ENCODE measurements at places on chromosomes 6 and 20.
A peak's percentile ranks its signal among the peaks of the same experiment; 100 is the strongest.

GRCh38 chr6:116568821-116569755, 2.2 kb upstream of the RWDD1 start:
- peak; percentile 3 for DNase-seq

- no peak for DNase-seq
Observed at GRCh38 chr6:170274713-170275560, 15.9 kb downstream of the DLL1 start.

DNA sequence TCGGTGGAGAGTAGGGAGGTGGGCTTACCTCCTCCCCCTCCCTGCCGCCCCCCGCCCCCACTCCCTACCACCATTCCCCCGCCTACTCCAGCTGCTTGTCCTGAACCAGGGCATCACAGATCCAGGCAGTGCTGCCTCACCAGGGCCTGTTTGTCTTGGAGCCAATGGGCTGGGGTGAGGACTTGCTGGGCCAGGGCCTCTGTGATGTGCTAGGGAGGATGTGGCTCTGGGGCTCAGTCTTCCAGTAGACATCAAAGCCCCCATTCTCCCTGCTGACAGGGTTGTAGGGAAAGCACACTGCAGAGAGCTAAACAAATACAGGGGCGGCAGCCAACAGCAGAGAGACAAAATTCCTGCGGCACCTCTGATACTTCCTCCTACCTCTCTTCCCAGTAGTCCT, 48.2 kb upstream of the NXT1 start:
- DNase-seq, result no peak

DNA sequence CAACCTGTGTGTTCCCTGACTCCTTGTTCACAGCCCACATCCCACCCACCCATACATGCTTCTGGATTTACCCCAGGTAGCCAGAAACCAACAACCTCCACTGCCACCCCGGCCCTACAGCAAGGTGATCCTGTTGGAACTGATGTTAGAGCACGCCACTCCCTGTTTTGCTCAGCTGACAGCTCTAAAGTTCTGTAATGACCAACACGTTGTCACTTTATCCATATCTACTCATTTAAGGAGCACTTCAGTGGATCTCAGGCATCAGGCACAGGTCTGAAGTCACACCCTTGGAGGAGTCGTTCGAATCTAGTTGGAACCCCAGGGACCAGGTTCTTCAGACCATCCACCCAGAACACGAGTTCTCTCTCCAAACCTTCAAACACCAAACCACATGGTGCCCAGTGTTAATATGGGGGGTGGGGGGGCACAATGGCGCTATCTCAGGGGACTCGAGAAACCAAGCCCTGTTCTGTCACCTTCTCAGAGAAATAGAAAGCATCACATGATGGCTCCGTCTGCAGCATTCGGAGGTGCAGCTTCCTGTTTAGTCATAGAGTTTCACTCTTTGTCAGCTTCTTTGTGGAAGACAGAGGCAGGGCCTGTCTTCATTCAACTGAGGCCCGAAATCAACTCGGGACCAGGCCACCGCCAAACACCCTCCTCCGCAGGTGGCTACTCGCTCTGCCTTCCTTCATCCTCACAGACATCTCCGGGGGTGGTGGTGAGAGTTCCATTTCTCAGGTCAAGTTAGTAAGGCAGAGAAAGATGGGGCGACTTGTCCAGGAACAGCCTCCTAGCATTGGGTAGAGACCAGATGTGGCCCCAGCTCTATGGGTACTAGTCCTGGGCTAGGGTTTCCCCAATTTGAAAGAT, 142.2 kb downstream of the NFATC2 start:
- peak; percentile 70 for DNase-seq

GRCh38 chr20:48621376-48622078, 206.3 kb downstream of the PREX1 start:
- no peak for DNase-seq

DNA sequence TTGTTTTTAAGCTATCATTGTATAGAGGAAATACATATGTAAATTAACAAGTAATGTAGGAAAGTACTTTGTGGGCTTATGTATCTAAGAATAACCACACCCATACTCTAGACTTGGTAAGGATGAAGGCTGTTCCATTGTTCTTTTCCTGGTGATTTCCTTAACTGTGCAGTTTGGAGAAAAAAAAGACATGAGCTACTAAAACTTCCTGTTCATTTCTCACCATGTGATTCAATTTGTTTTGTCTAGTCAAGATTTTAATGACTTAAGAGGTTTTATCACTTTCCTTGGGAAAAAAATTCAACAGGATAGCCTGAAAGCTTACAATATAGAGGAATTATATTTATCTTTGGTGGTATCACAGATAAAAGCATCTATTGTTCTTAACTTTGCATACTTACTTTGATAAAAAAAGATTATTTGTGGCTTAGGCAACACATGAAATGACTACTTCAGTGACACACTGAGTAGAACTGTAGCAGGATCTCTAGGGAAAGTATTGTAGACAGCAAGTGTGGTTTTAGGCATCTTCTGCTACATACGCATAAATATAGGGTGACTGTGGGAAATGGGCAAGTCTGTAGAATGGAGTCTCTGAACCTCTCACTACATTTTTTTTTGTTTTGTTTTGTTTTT, 80.3 kb downstream of the GJA1 start:
- DNase-seq, result no peak

- no peak for DNase-seq
Observed at GRCh38 chr6:101392586-101393230, 800 bp upstream of the GRIK2 start.

- DNase-seq, result no peak
Observed at GRCh38 chr6:162438980-162439379, 288.6 kb downstream of the PRKN start.

DNA sequence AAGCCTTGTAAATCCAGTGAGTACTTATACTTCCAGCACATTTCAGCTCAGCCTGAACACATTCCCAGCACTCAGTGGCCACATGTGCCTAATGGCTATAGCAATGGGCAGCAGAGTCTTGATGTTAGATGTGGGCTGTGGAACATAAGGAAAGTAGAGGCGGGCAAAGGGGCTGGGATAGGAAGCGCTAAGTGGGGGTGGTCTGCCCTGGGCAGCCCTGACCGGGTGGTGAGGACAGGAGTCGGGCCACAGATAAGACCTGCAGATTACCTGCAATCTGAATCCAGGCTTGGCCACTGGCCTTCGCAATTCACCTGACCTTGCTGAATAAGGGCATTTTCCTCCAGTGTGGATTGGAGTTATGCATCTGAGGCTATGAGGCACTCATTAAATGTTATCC, 11.1 kb upstream of the HMGA1 start:
- DNase-seq, result no peak
